ENCODE measurements at places on chromosomes 4 and X.

DNA sequence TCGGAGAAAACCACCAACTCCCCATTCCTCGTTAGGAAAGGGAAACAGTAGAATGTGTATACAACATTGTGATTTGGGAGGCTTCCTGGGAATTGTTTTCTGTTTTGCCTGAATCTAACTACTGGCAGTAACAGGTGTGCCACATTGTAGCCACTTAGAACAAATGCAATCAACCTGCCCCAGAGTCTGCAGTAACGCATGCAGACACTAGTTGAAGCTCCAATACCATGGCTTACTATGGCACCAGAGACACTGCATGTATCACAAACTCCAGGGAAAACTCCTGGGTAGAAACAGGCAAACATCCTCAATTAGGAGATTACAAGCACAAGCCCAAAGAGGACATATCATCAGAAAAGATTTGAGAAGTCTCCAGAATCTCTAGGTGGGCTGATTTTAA, 154.2 kb upstream of the NEIL3 start:
- DNase-seq: no peak

GRCh38 chr4:173485164-173485563, 44.9 kb downstream of the HAND2 start:
- no peak for DNase-seq

DNA sequence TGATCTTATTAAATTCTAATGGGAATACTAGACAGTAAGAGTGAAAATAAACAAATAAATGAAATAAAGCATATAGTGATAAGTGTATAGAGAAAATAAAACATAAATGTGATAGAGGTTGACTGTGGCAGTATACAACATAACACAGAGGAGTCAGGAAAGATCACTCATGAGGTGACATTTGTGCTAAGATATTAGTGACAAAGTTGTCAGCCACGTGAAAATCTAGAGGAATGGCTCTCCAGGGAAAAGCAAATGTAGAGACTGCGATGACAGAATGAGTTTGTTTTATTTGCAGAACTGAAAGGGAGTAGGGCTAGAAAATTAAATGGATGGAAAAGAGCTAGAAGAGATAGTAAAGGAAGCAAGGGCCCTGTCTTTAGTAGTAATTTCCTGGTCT, 72.8 kb upstream of the GABRA2 start:
- DNase-seq: no peak

- no peak for DNase-seq
These were observed 294.4 kb downstream of the GPAT3 start for GRCh38 chr4:83830138-83830888.

DNA sequence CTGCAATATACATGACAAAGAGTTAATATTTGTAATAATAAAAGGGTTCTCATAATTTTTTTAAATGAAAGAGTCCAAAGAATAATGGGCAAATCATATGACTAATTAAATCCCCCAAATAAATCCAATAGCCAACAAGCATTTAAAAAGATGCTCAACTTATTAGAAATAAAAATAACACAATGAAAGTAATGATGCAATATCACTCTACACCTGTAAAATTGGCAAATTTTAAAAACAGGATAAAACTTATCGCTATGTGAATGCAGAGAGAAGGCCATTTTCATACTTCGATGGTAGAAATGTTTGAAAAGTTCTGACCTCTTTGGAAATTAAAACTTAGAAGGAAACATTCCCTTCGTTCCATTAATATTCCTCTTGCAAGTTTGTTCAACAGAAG, 1.9 kb downstream of the F8 start:
- no peak for DNase-seq

DNA sequence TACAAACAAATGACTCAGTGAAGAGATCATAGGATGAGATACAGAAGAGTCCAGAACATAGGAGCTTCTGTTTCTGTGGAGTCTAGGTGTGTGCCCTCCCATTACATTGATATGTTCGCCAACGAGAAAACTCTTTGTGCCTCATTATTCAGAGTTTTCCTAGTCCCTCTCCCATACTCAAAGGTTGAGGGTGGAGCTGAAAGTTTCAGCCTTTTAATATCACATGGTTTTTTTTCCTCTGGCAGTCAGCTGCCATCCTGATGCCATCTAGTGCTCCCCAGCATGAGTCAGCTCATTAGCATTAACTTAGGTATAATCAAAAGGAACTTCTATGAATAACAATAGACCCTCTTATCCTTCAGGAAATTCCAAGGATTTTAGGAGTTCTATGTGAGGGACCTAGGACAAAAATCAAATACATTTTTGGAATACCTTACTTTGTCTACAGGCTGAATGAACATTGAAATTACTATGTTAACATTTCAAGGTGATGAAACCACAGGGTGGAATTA, 559.6 kb upstream of the AMOT start:
- DNase-seq: no peak

GRCh38 chrX:19849464-19850080, 37.8 kb downstream of the SH3KBP1 start:
- no peak for DNase-seq

- DNase-seq: no peak
These were observed 86.9 kb downstream of the CHRNA9 start for GRCh38 chr4:40421839-40422708.

GRCh38 chr4:14400307-14400706, 602.0 kb upstream of the CPEB2 start:
- DNase-seq: no peak

- DNase-seq: no peak
These were observed 388.2 kb downstream of the STIM2 start for GRCh38 chr4:27248829-27249228.

DNA sequence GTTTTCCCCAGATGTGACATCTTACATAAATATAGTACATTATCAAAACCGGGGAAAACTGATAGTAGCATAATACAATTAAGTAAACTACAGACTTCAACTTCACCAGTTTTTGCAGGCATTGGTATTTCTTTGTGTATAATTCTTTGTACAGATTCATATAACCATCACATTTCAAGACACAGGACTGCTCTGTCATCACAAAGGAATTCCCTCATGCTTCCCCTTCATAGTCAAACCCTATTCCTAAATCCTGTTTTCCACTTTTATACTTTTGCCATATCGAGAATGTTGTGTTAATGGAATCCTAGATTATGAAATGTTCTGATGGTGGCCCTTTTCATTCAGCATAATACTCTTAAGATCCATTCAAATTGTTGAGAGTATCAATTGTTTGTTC, 36.0 kb downstream of the STIM2 start:
- DNase-seq: no peak

DNA sequence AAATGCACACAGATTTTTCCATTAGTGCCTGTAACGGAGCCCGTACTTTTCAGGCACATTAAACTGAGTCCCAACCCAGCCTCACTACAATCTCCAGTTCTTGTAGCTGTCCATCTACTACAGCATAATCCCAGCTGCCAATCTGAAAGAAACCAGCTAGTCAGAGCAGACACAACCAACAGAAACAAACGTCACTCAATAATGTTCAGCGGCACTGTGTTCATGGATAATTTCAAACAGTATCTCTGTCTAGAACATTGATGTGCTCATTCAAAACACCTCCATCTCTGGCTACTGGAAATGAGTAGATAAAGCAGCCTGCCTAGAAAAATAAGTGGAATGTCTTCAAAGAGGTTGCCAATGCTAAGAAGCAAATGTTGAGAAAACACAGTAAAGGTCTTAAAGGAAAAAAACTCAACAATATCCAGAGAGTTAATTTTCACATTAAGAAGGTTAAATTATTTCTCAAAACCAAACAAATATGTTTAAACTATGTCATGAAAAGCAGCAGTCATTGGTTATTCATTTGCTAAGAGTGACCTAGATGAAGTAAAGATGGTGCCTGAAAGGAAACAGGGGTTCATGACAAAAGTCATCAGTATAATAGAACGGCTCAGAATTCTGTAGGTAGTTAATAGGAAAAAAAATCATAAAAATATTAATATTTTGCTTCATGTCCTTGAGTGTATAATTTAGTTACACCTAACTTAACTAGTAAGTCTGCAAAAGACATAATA, 245.1 kb upstream of the MAB21L2 start:
- no peak for DNase-seq

DNA sequence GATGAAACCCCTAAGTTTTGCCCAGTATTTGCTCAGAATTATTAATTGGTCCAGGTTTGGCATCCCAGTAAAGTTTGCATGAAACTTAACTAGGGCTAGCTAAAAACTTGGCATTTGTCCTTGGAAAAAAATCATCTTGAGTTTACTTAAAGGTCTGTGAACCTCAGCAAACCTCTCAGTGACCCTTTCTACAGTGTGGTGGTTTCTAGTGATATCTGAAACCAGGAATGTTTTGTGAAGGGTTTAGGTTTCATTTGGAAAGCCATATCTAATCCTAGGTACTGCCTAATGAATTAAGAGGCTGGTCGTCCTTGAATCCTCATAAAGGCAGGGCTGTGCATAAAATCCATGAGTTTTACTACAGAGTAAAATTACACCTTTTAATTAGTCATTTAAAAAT, 218.5 kb upstream of the ANKRD50 start:
- no peak for DNase-seq

- no peak for DNase-seq
These were observed 8.8 kb downstream of the EPHA5 start for GRCh38 chr4:65661471-65661870.

GRCh38 chr4:171342646-171343045, 470.6 kb upstream of the GALNTL6 start:
- no peak for DNase-seq

DNA sequence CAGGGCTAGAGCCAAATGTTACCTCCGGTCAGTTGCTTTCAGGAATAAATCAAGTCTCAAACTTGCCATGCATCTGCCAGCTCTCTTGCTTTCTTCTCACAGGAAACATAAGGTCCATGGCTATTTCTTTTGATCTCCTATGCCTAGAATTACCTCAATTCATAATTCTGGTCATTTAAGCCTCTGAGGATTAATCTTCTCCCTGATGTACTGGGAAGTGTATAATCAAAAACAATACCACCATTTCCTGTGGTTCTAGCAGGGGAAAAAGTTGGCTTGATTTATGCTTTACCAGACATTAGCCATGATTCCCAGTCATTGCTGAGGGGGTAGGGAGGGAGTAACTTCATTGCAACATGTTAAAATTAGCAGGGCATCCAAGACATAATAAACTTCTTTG, 268.7 kb upstream of the EMCN start:
- DNase-seq: no peak

DNA sequence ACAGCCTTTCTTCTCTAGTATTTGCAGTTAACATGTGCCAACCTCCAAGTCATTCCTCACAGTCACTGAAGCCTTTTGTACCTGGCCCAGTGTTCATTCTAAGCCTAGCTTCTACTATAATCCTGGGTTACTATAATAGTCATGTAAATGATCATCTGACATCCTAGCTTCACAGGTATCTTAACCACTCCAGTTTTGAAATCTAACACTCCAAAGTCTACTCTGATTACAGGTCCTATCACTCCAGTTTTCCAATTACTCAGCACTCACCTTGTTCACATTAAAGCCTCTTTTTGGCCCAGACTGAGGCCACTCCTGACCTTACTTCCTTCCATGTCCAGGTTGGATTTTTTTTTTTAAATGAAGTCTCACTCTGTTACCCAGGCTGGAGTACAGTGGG, 87.6 kb upstream of the ZCCHC13 start:
- DNase-seq: no peak

DNA sequence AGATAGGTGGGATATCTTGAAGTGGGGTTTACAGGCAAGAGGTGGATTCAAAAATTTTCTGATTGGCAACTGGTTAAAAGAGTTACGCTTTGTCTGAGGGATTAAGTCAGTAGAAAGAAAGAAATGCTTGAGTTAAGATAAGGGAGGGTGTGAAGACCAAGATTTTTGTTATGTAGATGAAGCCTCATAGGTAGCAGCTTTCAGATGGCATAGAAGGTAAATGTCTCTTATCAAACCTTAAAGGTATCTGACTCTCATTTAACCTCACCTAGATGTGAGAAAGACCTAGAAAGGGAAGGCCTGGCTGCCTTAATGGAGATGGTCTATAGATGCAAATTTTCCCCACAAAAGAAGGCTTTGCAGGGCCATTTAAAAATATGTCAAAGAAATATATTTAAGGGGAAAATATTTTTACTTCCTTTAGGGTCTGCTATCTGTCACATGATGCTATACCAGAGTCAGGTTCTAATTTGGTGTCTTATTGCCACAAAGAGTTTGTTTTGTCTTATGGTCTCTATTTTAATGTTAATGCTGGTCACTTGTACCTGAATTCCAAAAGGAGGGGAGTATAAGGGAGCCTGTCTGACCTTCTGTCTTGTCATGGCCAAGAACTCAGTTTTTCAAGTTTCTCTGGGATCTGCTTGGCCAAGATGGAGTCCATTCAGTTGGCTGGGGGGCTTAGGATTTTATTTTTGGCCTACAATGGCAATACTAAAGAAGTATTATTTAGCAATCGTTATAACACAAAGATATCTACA, 699.1 kb upstream of the AMOT start:
- no peak for DNase-seq

- no peak for DNase-seq
These were observed 82.4 kb downstream of the DLG3 start for GRCh38 chrX:70527053-70527452.

GRCh38 chrX:129938081-129938480, 32.1 kb downstream of the UTP14A start:
- DNase-seq: no peak

- DNase-seq: peak; percentile 53
These were observed 372.1 kb downstream of the BMPR1B start for GRCh38 chr4:95129821-95130311.

DNA sequence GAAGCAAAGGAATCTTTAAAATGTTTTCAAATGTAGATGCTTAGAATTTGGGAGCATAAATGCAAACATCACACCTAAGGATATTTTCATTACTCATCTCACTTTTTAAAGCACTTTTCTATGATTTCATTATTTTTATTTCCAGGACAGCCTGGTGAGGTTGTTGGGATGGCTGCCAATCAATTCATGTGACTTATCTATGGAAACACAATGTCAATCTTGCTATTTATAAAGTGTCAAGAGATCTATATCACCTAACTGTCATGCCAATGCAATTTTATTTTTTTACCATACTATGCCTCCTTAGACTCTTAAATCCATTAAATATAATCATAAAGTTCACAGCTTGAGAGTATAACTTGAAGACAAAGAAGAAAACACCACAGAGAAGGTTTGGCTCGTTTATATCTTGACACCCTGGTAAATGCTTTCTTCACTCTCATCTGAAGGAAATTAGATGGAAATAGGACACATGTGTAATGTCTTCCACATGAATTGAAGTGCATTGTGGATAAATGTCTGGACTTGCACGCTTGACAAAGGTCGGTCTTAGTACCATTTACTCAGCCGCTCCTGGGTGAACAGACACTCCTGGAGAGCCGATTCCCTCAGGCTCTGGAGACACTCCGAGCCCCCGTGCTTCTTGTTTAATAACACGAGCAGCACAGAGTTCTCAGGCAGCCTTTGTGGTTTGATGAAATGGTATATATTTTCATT, 425.7 kb upstream of the FAT1 start:
- DNase-seq: no peak

DNA sequence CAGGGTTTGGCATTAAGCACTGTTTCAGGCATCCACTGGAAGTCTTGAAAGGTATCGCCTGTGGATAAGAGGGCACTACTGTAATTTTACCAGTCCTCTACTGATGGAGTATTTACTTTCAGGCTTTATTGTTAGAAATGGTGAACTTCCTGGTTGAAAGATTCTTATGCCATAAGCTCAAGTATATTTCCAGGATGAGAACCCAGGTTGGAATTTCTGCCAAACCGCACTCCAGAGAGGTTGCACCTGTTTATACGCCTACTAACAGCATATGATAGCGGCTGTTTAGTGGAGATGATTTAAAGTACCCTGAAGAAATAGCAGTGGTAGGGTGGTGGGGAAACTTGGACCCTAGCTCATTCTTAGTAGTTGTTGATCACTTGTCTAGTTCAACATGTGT, 9.9 kb downstream of the FNIP2 start:
- DNase-seq: no peak

- DNase-seq: no peak
These were observed 309.6 kb upstream of the DDX53 start for GRCh38 chrX:22690116-22690515.
